ENCODE measurements at places on chromosomes 7 and 10. TPM values are rescaled to one million over a fixed set of nuclear protein-coding genes. Genes with fewer than 3 reads are reported as not detected.

Gene POP7
- total RNA-seq = 52.2 TPM

Gene STARD3NL
- 46.6 TPM for total RNA-seq

Gene MYH16
- not detected for total RNA-seq

Gene CHST12
- 26.5 TPM for total RNA-seq

- DNase-seq = peak; percentile 49
Measured at GRCh38 chr10:107814865-107815487, 650.5 kb upstream of the SORCS1 start.

DNA sequence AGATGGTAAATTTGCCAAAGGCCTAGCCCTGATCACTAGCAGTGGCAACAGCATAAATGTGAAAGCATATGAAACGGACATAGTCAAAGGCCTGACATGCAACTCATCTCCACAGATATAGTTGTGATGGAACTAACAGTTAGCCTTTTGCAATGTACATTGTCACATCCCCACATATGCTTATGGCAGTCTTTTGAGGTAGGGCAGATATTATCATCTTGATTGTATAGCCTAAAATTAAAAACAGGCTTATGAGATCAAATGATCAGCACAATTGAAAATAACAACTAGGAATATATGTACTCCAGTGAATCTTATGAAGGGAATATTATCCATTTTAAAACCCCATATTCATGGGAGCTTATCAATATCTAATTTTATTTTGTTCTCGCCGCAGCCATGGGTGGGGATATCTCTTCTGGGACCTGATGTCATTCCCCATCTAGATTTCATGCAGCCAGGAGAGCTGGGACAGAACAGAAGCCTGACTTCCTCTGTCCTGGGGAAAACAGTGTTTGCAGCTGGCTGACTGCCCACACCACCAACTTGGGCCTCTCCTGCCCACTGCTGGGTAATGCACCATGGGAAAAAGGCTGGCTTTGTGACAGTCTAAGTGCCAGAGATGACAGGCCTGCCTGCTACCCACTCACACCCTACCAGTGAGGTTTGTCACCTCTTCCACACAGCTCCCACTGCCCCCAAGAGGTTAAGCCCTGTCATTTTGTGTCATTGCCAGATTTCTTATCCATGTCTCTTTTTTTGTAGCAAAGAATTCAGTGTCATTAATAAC lies 180.2 kb upstream of the FZD1 start:
- DNase-seq = no peak

DNA sequence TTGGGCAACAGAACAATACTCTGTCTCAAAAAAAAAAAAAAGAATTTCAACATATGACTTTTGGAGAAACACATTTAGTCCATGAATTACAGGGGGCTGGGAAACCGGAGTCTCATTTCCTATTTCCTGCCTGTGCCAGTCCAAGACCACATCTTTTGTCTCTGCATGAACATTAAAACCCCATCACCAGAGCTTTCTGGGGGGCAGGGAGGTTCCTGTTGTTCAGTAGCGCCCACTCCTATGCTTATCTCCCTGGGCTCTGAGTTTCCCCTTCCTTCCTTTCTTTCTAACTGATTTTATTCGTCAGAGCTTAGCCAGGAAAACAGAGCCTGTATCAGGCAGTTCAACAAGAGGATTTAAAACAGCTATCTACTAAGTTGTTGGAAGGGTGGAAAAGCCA lies 119.3 kb downstream of the CALN1 start:
- no peak for DNase-seq

DNA sequence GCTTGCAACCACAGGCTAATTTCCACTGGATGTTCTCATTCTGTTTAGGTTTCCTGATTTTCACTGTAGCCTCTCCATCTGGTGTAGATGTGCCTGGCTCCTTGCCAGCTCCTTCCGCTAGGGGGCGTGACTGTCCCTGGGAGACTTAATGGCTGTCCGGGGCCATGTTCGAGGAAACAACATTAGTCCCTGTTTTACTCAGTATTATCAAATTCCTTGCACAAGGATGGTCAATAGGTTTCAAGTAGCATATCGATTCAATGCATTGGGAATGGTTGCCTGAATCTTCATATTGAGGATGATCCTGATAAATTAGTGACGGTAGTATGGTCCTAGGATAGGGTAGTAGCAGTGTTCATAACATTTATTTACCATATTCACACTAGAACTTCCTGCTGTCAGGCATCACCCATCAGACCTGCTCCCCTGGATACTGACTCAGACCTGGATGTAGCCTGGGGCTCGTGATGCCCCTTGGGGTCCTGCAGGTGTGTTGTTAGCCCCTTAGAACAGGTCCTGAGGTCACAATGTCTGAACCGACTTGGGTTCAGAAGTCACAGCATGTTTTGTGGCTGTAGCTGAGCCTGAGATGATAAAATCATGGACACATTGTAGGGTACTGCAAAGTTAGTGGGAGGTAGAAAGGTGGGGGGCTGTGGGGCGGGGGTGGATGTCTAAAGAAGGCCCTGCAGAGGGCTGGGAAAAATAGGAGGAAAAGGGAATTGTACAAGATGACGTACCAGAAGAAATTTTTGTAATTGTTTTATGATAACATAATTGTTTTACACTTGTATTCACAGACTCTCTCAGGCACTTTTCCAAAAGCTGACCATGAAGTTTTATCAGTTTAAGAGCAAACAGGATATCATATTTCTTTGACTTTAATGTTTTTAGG lies 8.9 kb upstream of the EXOC6 start:
- no peak for DNase-seq

DNA sequence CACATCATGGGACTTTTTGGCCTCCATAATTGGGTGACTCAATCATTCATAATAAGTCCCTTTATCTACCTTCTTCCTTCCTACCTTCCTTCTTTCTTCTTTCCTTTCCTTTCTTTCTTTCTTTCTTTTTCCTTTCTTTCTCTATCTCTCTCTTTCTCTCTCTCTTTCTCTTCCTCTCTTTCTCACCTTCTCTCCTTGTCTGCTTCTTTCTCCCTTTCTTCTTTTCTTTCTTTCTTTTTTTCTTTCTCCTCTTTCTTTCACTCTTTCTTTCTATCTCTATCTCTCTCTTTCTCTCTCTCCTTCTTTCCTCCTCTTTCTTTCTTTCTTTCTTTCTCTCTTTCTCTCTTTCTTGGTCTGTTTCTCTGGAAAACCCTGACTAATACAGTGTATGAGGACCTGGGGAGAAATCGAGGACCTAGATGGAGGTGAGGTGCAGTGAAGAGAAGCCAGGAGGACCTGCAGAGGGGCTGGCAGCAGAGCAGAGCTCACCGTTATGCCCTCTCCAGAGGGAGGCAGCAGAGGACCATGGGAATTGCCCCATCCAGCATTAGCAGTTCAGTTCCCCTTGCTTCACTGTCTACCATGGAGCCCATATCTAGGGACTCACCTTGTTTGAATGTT lies 52.7 kb upstream of the BTRC start:
- DNase-seq = no peak

DNA sequence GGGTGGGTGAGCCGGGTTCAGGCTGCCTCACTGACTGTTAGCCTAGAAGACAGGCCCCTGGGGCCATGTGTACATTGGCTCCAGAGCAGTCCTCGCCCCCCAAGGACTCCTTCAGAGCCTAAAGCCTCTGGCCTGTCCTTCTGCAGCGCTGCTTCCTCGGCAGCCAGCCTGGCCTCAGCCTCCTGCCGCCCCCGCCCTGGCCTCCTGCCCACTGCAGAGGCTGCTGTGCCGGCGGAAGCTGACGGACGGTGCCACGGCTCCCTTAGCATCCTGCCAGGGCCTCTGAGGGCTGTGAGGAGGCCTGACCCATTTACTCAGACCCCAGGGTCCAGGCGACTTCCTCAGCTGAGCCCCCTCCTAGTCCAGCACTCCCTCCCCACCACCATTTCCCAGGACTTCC lies 4.9 kb downstream of the SRRM3 start:
- peak; percentile 29 for DNase-seq

DNA sequence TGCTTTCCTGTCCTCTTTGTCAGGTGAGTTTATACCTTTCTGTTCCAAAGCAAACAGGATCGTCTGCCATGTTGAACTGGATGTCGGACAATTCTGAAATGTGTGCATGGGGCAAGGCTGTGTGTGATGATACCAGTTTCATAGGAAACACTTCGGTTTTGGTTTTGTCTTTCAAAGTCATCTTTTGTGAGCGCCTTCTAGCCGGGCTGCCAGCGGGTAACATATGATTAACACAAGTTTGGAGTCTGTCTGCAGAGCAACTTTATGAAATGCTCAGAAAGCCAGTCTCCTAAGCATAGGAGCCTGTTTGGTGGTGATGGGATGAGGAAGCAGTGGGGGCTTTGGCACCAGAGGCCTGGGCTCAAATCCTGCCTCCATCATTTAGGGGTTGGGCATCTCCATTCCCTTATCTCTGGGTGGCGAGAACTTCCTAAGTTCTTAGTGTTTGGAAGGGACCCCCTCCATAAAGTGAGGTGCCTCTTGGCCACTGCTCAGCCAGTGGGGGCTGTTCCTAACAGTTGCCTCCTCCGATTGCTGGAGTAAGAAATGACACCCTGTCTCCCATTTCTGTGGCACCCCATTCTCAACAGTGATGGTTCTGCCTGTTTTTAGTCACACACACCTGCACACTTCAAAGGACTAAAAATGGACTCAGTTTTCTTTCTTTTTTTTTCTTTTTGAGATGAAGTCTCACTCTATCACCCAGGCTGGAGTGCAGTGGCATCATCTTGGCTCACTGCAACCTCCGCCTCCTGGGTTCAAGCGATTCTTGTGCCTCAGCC lies 36.8 kb downstream of the CUX1 start:
- DNase-seq = no peak
